Activated naive CD8-positive, alpha-beta T cell treated with anti-CD3 and anti-CD28 coated beads for 36 hours (primary cell): ENCODE measurements at places on chromosomes 5 and 9. TPM values are rescaled to one million over a fixed set of nuclear protein-coding genes. Genes with fewer than 3 reads are reported as not detected.

The SPATA6L gene
- 0.44 TPM for total RNA-seq

The IFNK gene
- not detected for total RNA-seq

The GRXCR2 gene
- total RNA-seq: not detected

The S100Z gene
- total RNA-seq: 0.23 TPM

DNA sequence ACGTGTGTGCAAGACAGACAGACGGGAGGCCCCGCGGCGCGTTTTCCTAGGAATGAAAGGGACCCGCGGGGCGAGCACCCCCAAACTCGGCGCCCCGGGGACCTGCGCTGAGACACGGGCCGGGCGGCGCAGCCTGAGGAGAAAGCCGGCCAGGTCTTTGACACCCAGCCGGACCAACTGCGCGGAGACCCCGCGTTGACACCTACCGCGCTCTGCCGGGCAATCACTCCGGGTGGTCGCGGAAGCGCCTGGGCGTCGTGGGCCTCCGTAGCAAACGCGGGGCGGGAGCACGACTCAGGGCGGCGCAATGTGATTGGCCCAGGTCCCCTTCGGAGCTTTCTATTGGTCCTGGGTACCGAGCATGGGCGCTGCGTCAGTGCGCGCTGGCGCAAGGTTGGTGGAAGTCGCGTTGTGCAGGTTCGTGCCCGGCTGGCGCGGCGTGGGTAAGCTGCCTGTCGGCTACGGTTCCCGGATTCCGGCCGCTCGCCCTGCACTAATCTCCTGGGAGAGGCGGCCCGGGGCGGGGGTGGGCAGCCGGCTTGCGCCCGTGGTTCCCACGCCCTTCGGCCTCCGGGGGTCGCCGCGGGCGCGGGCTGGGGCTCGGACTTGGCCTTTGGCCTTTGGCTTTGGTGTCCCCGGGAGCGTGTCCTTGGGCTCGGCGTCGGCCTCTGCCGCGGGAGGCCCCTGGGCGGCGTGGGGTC is at the start of the genes FASTKD3 and MTRR:
Gene FASTKD3, minus strand, starts transcription at position 259 of the 701 bp plus-strand sequence. CDS start 948 bp downstream, outside the sequence.
Gene MTRR, plus strand, starts transcription at position 376 of the 701 bp plus-strand sequence. CDS start 1,647 bp downstream, outside the sequence.
- peak; percentile 90 for DNase-seq

- DNase-seq: no peak
These were observed 48.6 kb downstream of the ANXA2R start for GRCh38 chr5:42991404-42992087.

DNA sequence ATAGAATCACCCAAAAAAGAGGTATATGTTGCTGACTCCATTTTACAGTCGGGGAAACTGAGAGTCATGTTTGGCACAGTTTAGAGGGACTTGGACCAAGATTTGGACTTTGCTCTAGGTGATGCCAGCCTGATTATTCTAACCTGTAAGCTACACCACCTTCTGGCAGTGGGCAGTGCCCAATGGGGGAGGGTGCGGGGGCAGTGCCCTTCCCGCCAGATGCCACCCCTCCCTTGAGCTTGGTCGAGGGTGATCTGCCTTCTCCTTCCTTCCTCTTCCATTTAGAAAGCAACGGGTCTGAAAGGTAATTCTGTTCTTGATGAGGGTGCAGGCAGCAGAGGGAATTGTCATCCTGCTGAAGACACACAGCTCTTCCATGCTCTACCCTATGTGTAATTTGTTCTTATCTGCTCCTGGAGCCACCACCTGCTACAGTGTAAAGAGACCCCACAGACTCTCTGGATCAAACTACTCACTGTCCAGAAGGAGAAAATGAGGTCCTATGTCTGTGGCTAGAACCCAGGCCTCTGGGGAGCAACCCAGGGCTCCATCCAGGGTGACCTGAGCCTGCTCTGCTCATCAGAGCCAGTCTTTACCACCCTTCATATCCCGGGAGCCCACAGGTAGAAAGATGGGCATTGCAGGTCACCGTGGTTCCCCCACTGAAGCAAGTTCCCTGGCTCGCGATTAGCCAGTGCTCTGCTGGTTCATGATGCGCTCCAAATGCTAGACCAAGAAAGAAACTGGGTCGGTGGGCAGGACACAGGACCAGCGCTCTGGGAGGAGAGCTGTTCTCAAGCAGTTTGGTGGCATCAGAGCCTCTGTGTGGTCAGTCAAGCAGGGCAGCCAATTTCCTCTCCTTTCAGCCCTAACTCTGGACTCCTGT is 156.2 kb downstream of the RGS3 start:
- no peak for DNase-seq

DNA sequence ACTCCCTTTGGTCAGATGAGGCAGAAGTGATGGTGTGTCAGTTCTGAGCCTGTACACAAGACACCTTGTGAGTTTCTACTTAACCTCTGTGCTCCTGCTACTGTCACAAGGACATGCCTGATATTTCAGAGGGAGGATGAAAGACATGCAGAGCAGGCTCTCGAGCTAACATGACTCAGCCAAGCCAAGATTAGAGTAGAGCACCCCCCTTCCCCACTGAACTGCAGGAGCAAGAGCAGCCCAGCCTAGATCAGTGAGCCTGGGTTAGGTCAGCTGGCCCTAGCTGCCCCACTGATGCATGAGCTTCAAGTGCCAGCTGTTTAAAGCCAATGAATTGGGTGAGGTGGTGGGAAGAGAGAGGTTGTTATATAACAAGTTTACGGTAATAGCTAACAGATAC is 36.7 kb downstream of the BRINP1 start:
- no peak for DNase-seq
